ENCODE measurements at places on chromosomes 13 and 19.

- DNase-seq, result no peak
Observed at GRCh38 chr13:33645591-33646554, 172.1 kb upstream of the RFC3 start.

GRCh38 chr13:22967669-22968068 lies 213.1 kb upstream of the SGCG start:
- DNase-seq, result no peak

- DNase-seq, result no peak
Observed at GRCh38 chr19:16836115-16837034, 7.2 kb downstream of the SIN3B start.

DNA sequence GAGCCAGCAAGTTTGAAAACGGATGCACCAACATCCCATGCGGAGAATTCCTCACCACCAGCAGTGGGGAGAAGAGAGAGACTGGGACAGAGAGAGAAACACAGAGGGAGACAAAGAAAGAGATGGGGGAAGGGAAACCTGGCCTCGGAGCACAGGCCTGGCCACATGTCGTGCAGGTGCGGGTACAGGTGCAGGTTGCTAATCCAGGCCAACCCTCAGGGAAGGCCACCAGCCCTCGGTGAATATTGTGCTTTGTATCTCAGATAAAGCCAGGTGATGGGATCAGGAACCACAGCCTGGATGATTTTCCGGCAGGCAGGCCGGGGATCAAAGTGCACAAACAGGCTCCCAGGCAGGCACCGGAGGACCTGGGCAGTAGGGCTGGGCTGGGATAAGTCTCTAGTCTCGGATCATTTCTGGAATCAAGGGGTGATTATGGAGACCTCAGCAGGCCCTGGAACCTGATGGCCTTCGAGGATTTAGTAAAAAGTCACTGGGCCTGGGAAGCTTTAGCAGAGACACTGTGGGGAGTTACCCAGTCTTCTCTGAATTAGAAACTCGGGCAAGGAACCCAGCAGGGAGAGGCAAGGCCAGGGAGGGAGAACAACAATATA lies 3.7 kb downstream of the GAS6 start:
- no peak for DNase-seq

DNA sequence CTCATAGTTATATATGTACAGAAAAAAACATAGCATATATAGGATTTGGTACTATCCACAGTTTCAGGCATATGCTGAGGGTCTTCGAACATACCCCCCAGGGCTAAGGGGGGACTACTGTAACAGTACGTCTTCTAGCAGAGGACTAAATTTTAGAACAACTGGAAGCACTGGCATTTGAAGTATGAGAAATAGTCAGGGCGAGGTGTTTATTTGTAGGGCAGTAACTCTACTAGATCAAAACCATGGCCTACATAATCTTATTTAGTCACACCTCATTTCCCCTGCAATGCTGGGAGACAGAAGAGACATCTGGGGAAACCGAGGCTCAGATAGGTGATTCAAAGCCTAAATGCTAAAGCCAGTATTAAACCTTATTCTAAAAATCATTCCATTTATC lies 245.6 kb downstream of the DCT start:
- DNase-seq, result no peak

GRCh38 chr13:81106348-81106747 lies 765.4 kb upstream of the SPRY2 start:
- DNase-seq, result no peak

- no peak for DNase-seq
Observed at GRCh38 chr13:83881140-83881684, 1.1 kb downstream of the SLITRK1 start.

GRCh38 chr13:49062297-49062896 lies 86.7 kb downstream of the FNDC3A start:
- no peak for DNase-seq

DNA sequence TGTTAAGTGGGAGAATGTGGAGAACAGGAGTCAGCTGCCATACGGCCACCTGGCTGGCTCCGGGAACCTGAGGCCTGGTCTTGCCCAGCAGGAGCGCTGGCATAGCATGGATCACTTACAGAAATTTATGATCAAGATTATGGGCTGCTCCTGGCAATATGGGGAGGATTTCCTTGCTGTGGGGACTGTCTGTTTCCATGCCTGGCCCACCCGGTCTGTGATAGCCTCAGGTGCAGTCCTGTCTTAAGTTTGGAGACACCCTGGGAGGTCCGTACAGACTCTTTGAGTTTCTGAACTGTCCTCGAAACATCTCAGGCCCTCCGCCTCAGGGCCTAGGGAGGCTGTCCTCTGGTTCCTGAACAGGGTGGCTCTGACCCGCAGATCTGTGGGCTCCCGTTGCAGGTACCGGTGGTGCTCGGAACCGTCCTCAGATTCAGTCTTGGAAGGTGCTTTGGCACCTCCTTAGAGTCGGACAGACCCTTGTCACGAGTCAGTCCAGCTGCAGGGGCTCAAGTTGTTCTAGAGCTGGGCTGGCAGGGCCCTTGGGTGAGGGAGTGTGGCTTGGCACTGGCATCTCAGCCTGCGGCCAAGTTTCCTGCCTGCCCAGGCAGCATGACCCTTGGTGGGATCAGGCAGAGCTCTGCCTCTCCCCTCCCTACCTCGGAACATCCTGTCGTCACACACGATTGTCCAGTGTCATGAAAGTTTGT lies 4.9 kb downstream of the TFDP1 start:
- no peak for DNase-seq

DNA sequence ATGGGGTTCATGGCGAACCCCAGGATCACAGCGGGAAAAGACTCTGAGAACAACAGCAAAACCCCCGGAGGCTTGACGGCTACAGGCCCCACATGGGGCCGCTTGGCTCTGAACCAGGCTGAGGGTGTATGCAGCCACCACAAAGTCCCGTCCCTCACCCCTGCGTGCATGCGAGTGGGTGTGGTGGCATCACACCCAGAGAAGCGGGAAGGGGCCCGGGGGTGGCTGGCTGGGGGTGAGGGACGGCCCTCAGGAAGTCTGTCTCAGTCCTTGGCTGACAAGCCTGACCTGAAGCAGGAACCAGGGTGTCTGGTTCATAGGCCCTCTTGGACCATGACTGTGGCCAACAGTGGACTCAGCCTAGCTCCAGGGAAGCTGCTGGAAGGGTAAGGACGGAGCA lies 34.2 kb downstream of the CEBPG start:
- no peak for DNase-seq

GRCh38 chr13:38685974-38686576 lies 802 bp upstream of the FREM2 start:
- no peak for DNase-seq

DNA sequence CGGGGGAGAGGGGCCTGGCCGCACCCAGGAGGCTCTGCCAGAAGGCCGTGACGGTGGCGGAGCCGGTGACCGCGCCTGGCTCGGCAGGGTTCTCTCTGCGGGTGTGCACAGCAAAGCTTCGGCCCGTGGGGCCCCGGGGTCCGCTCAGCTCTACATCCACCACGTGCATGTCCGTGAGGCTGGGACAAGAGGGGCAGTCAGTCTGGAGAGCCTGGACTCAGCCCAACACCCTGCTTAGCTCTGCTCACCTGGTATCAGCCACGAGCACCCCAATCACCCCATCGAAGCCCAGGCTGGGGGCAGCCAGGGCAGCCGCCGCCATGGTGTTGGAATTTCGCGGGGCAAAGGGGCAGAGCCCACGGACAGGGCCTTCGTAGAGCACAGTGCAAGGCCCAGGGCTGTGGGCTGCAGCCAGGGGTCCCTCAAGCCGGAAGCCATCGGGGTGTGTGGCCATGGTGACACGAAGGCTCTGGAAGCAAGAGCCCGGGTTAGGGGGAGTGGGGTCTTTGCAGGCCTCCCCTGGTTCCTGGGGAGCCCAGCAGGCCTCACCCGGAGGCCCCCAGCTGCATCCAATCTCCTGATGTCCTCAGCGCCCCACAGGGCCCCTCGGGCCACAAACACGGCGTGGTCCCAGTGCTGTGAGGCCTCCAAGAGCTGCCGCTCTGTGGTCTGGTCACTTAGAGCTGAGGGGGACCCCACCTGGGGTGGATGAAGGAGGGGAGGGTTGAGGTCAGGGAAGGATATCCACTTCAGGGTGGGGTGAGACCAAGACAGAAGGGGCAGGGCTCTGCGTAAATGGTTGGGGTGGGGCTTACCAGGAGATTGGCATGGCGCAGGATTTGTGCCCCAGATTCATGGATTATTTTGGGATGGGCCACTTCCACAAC lies 1.4 kb downstream of the ASPDH start:
- no peak for DNase-seq

DNA sequence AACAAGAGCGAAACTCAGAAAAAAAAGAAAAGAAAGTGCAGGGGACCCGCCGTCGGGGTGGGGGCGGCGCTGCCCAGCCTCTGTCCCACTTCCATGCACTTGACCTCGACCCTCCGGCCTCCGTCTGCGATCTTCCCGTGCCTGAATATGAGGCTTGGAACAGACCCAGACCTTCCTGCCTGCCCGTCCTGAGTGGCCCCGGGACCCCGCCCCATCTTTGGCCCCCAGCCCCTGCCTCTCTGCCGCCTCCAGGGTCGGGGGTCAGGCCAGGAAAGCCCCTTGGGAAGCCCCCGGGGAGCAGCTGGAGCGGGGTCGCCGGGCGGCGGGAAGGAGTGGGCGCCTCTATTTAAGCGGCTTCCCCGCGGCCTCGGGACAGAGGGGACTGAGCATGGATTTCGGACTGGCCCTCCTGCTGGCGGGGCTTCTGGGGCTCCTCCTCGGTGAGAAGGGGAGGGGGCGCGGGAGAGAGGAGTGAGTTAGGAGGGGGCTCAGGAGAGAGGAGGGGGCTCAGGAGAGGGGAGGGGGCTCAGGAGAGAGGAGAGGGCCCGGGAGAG lies at the start of gene MADCAM1:
TSS of gene MADCAM1 (plus strand) at position 375 of the 554 bp plus-strand sequence. CDS start at position 389, 14 bp downstream.
- no peak for DNase-seq

DNA sequence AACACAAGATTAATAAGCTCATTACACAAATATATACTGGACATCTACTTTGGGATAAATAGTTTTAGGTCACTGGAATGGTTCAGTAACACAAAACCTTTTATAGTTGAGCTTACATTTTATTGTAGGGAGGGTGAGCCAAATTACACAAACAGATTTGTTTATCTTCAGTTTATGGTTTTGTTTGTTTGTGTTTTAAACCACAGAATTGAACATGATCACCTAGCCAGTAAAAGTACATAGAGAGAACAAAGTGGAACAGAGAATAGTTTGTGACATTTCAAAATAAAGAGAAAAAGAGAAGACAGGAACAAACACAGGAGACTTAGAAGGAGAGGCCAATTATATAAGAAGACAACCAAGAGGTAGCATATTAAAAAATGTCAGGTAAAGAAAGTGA lies 1930.2 kb upstream of the PCDH20 start:
- DNase-seq, result no peak

DNA sequence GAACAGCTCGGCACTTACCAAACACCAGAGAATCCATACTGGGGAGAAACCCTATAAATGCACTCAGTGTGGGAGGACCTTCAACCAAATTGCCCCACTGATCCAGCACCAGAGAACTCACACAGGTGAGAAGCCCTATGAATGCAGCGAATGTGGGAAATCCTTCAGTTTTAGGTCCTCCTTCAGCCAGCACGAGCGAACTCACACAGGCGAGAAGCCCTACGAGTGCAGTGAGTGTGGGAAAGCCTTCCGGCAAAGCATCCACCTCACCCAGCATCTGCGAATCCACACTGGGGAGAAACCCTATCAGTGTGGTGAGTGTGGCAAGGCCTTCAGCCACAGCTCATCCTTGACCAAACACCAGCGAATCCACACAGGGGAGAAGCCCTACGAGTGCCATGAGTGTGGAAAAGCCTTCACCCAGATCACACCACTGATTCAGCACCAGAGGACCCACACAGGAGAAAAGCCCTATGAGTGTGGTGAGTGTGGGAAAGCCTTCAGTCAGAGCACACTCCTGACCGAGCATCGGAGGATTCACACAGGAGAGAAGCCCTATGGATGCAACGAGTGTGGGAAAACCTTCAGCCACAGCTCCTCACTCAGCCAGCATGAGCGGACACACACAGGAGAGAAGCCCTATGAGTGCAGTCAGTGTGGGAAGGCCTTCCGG lies 8.3 kb downstream of the ZNF135 start:
- DNase-seq, result no peak

GRCh38 chr19:48872884-48873475 lies 759 bp downstream of the PPP1R15A start:
- peak; percentile 88 for DNase-seq

DNA sequence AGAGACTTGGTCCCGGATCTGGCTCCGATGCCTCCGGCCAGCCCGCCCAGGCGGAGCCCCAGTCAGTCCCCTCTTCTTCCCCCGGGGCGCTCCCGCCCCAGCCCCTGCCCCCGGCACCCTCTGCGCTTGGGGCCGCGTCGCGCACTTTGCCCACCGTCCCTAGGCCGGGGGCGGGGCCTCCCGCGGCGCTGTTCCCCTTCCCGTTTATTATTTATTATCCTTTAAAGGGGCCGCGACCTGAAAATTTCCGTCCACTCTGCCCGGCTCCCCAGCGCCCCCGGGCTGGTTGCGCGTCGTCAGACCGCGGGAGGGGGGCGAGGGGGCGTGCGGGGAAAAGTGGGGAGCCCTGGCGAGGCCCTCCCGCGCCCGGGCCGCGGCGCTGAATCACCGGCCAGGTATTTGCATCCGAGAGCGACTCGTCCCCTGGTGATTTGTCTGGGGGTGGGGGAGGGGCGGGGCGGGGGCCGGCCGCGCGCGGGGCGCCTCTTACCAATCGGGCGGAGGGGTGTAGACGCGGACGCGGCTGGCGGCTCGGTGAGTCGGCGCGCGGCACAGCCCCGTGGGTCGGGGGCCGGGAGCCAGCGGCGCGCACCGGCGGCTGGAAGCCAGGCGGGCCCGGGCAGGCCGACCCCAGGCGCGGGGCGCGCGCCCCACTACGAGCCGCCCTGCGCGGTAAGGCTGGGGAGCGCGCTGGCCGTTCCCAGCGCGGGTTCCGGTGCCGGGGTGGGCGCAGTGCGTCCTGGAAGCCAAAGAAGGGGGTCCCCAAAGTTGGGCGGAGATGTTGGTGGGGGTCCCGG lies at the start of gene ARID3A:
TSS of gene ARID3A (plus strand) at position 510 of the 797 bp plus-strand sequence. CDS start 3,494 bp downstream, outside the sequence.
- peak; percentile 93 for DNase-seq

- DNase-seq, result no peak
Observed at GRCh38 chr19:58345558-58345957, 7.7 kb downstream of the A1BG start.

GRCh38 chr13:100508996-100509395 lies 79.6 kb downstream of the GGACT start:
- DNase-seq, result no peak

DNA sequence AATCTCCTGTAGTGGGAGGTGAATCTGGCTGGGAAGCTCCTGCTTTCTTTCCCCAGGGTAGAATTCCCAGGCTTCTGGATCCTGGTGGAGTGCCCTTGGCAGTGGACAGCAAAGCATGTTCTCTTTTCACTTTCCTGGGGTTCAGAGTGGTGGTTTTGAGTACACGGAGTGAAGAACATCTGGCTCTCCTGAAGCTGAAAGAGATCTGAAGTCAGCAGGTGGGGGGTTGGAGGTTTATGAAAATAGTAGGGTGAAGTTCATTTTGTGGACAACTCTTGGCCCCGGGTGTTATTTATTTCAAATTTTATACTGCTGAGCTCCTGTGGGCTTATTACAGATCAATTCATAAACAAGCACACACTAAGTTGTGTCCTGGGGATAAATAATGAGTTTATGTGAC lies 497.3 kb downstream of the KLF5 start:
- DNase-seq, result no peak

GRCh38 chr19:57583521-57584416 lies at the start of gene ZIK1:
TSS of gene ZIK1 (plus strand) at chr19:57584145. CDS start at chr19:57584357, 212 bp downstream.
- peak; percentile 97 for DNase-seq

GRCh38 chr19:22620401-22620800 lies 13.7 kb upstream of the ZNF492 start:
- DNase-seq, result no peak

Measured in GM03348 (cell line).